Stimulated activated CD4-positive, alpha-beta T cell treated with anti-CD3 and anti-CD28 coated beads, TNF-alpha, amount 100 ng/mL, for 1 hour (primary cell): ENCODE measurements at places on chromosomes 11 and 22.

DNA sequence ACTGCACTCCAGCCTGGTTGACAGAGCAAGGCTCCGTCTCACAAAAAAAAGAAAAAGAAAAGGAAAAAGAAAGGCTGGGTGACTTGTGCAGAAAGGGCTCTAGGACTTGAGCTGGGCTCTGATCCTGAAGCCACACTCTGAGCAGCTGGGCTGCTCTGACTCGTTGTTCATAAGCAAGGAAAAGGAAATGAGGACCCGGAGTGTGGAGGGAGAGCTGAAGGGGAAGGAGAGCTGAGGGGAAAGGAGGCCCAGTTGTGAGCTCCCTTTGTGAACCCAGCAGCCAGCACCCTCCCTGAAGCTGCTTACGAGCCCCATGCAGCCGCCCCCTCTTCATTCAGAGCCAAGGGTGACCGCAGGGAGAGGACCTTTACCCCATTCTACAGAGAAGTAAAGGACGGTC is 12.3 kb upstream of the SH3BP1 start:
- no peak for DNase-seq

DNA sequence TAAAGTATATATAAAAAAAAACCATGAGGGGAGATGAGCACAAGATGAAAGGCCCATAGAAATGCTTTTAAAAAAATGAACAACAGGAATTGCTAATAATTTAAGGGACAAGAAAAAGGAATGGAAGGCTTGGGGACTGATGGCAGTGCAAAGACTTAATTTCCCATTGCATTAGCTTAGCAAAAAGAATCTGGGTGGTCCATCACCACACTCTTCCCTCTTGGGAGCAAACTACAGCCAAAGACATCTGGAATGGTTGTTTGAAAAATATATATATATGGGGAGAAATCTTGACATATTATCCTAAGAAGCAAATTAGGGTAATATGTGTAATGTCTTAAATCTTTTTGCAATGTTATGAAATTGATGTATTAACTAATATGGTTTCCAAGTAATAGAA is 727.1 kb downstream of the METTL15 start:
- no peak for DNase-seq

DNA sequence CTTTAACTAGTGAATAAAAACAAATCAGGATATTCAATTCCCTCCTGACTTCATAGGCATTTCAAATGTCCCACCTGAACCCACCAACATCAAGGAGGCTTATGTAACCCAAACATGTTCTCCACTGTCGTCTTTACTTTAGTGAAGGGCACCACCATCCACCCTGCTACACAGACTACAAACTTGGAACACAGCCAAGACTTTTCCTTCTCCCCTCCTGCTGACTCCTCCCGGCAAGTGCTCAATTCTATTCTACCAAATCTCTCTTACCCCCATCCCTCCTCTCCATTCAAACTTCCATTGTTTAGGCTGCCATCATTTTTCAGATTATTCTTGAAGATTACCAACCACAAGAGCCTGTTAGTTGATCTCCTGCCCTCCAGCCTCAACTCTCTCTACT is 24.3 kb downstream of the SAAL1 start:
- no peak for DNase-seq

DNA sequence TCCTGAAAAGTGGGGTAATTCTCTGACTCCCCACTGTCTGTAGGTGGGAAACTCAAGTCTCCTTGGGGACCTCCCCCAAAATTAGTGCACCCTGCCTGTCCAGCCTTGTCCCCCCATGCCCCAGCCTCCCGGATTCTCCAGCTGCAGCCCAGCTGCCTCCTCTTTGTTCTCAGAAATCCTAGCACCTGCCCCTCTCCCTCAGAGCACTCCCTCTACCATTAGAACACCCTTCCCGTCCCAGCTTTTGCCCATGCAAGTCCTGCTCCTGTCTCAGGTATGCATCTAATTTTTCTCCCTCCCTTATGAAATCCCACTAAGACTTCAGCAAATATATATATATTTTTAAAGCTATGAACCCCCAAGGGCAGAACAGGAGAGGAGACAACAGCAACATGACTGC is 37.3 kb downstream of the LRFN4 start:
- no peak for DNase-seq

GRCh38 chr11:130455483-130456127 is 7.2 kb downstream of the ADAMTS15 start:
- DNase-seq, result no peak
